Cardiac muscle cell (in vitro differentiated cells and primary cell): ENCODE measurements at places on chromosomes 1 and 21. TPM values are rescaled to one million over a fixed set of nuclear protein-coding genes. Genes with fewer than 3 reads are reported as not detected.

Gene TCEA3
- total RNA-seq: 150 and 203 TPM in 2 replicates

Gene OR2T33
- 0.15 TPM in 1 of 2 replicates, not detected in the other for total RNA-seq

- no peak for DNase-seq
Observed at GRCh38 chr21:30138483-30138882, 28.1 kb downstream of the CLDN17 start.

Gene IQGAP3
- total RNA-seq: 4.2 and 31.8 TPM in 2 replicates

DNA sequence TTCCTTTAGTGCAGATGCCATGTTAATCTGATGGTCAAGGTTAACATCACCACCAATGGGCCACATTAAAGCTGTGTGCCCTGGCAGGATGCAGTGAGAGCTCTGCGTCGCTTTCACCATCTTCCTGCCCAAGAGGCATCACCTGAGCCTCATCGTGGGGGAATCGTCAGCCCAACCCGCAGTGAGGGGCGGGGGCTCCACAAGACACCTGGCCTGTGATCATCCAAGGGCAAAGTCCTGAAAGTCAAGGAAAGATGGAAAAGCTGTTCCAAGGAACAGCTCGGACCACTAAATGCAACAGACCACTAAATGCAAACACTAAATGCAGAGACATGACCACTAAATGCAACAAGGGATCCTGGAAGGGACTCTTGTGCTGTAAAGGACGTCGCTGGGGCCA is 49.9 kb downstream of the WDR4 start:
- DNase-seq: no peak

Gene TRNP1
- 61.7 and 63.7 TPM in 2 replicates for total RNA-seq

DNA sequence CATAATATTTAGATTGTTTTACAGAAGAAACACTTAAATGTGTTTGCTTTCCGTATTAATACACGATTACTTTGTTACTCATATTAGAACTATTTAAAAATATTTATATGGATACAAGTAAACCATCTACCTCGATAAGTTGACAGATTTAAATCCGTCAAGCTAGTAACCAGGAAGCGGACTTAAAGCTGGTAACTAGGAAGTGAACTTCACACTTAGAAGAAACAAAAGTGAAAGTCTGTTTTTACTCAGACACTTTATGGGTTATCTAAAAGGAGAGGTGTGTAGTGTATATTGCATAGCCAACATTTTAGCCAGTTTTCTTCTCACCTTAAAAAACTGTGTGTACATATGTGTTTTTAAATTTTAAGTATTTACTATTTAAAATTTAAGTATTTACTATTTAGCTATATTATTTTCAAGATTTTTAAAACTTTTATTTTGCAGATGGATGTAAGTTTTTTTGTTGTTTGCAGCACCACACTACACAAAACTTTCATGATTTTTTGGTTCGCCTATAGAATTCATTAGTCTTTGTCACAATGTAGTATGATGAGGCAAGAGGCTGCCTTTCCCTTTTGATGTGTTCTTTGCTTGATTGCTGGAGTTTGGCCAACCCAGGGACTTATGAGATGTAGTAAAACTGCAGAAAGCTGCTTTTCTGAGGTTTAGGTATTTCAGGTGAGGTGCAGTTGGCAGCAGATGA is 2.7 kb downstream of the USP25 start:
- DNase-seq: no peak

Gene SYT6
- total RNA-seq: 0.09 TPM in 1 of 2 replicates, not detected in the other

Gene PTAFR
- total RNA-seq: 0.07 and 0.09 TPM in 2 replicates

DNA sequence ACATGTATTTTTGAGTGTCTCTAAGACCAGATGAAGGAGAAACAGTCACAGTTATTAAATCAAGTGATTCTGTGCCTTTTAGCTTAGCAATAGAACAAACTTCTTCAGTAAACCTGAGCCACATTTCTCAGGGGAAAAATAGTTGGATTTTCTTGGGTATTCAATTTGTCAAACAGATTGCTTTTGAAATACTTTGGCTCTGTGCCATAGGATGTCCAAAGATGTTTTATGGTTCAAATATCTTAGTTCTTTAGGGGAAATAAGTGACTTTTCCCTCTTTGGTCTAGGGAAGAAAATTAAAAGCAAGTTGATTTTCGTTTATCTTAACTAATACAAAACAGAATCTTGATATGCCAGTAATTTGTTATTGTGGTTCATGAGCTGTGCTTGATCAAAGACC is 125.9 kb downstream of the ATP5PO start:
- peak; percentile 64 for DNase-seq

- DNase-seq: peak; percentile 2
Observed at GRCh38 chr21:37139902-37140301, 66.8 kb downstream of the TTC3 start.

DNA sequence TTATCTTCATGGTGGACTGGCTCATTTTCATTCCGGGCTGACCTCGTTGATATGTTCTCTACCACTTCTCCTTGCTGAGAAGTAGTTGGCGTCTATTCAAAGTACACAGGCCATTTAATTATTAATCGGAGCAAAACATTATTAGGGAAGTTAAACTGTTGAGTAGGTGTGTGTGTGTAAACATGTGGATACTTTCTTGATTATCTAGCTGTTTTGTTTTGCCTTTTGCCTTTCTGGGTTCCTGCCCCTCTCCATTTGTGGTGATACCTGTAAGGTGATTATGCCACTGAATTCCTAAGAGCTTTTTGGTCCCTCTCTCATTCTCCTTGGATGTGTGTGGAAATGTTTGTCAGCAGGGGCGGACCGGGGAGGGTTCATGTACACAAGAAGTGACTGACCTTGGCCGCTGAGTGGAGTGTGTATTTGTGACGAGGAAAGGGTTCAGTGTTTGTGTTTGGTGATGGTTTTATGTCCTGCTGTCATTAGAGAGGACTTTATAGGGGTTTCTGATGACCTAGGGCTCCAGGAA is 56.6 kb upstream of the PPP2R5A start:
- DNase-seq: no peak

DNA sequence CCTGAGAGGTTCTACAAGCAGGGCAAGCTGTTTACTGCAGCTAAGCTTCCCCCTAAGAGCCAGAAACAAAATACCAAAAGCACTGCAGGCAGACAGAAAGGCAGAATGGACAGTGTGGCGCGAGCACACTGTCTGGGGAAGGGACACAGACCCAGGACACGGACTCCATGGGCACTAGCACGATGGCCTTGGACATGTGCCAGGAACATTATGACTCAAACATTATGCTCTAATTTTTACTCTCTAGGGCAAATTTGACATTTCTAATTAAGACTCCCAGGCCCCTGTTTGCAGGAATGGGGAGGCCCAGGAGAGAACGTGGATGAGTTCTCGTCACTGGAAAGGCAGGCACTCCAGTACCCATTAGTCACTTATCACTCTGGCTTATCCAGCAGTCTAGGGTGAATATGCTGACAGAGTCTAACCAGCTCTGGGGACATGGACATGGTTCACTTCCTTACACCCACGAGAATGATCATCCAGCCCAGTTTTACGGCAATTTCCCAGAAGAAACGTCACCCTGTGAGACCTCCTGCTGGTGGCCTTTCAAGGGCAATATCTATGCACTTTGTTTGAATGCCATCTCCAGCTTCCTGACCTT is 45.1 kb downstream of the CAPN8 start:
- DNase-seq: no peak

Gene CORT
- 2.3 and 3.1 TPM in 2 replicates for total RNA-seq

- peak; percentile 54 for DNase-seq
Observed at GRCh38 chr1:22503721-22504410, 52.2 kb downstream of the ZBTB40 start.

GRCh38 chr1:163796394-163796821 is 474.7 kb downstream of the NUF2 start:
- DNase-seq: no peak

GRCh38 chr1:229293528-229294204 is 22.8 kb downstream of the RAB4A start:
- DNase-seq: no peak

DNA sequence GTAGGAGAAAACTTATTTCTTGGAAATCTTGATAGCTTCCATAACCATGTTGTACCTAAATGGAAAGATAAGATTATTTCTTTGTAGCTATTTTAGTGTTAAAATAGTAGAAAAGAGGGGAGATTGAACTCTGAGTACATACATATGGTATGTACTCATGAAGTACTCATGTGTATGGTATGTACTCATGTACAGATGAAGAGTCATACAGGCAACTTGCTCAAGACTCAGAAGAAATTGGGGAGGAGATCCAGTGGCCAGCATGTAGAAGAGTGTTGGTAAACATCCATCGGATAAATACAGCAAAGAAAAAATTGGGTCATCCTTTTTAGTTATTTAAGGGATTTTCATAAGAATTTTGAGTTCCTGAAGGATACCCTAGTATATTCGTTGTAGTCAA is 29.0 kb downstream of the MDM4 start:
- peak; percentile 8 for DNase-seq

Gene ATP6V1G3
- total RNA-seq: not detected in 2 replicates

Gene MACO1
- 12.5 and 13.8 TPM in 2 replicates for total RNA-seq

- DNase-seq: no peak
Observed at GRCh38 chr1:74531796-74532195, 19.4 kb upstream of the LRRC53 start.

Gene TNFRSF14
- total RNA-seq: 0.14 and 0.24 TPM in 2 replicates

DNA sequence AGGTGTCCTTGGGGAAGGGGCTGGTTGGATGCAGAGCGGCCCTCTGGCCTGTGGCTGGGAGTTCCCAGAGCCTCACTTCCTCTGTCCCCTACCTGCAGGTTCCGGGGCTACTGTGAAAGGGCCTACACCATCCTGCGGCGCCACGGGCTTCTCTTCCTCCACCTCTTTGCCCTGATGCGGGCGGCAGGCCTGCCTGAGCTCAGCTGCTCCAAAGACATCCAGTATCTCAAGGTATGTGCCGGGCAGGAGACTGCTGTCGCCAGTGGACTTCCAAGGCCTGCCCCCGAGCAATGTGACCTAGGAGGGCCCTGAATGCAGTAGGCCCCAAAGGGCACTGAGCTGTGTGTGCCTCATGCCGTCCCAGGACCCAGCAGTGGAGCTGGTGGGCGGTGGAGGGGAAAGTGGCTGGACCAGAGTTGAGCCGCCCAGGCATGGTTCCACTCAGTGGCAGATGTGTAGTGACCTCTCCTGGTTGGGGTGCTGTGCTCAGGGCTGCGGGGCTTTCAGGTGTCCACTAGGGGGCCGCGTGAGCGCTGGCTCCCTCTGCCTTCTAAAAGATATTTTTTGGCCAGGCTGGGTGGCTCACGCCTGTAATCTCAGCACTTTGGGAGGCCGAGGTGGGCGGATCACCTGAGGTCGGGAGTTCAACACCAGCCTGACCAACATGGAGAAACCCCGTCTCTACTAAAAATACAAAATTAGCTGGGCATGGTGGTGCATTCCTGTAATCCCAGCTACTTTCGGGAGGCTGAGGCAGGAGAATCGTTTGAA is 73.4 kb downstream of the PIK3CD start:
- DNase-seq: peak; percentile 69

- DNase-seq: no peak
Observed at GRCh38 chr1:42978317-42979035, 19.8 kb upstream of the SLC2A1 start.

- no peak for DNase-seq
Observed at GRCh38 chr1:188517139-188517538, 1688.4 kb downstream of the PLA2G4A start.

Gene PTGFRN
- total RNA-seq: 69.7 and 72.4 TPM in 2 replicates
